MG63 (cell line): ENCODE measurements at places on chromosomes 12 and 14. TPM values are rescaled to one million over a fixed set of nuclear protein-coding genes. Genes with fewer than 3 reads are reported as not detected.

DNA sequence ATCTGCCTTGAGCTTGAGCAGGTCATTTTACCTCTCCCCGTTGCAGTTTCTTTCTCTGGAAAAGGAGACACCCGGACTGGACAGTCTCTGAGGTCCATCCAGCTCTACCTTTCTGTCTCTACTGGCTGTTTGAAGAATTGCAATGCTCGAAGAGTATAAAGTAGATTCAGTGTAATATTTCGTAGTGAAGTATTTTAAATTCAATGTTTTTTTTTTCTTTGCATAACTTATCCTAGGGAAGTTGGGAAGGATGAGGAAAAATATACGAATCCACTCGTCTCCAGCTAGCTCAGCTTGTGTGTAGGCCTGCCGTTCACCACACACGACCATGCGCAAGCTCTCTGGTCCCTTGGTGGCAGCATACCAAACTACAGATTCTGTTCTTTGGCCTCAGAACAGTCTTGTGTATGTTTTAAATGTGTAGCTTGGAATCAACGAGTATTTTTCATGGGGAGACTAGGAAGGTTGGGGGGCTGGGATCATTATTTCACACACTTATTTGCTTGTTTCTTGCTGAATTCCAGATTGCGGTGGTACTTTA lies 307.9 kb downstream of the CACNA1C start:
- no peak for DNase-seq

The CHURC1 gene
- total RNA-seq = 12.3 and 15.7 TPM in 2 replicates

DNA sequence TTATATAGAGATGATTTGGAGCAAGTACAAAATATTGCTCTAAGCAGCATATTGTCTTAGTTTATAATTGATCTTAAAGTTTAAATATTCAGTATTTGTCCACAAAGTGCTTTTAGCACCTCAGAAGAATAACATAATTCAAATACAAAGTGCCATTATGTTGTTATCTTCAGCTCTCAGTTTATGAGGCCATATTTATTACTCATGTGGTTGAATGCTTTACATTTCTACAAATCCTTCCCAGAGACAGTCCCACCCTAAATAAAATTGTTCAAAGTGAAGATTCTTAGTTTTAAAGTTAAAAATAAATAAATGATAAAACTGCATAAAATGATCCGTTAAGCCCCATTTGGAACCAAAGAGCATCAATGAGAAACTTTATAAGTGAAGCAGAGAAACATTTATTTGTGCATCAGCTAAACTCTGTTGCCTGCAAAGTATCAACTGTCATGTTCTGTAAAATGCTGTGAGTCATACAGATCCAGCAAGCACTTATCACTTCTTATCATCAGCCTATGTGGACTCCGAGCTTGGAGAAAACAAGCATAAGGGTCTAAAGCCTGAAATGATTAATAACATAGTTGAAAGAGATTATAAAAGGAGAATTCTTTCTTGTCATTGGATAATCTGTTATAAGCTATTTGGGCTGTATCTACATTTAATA lies 218.9 kb downstream of the ADAMTS20 start:
- DNase-seq = no peak

The PAX9 gene
- 0.99 and 1.2 TPM in 2 replicates for total RNA-seq

- no peak for DNase-seq
Measured at GRCh38 chr14:60655898-60656685, 6.8 kb upstream of the SIX1 start.

- no peak for DNase-seq
Measured at GRCh38 chr14:67583711-67584644, 16.1 kb downstream of the PIGH start.

GRCh38 chr12:94053676-94054075 lies 94.7 kb upstream of the PLXNC1 start:
- DNase-seq = no peak

- no peak for DNase-seq
Measured at GRCh38 chr14:42163136-42163535, 556.5 kb downstream of the LRFN5 start.

DNA sequence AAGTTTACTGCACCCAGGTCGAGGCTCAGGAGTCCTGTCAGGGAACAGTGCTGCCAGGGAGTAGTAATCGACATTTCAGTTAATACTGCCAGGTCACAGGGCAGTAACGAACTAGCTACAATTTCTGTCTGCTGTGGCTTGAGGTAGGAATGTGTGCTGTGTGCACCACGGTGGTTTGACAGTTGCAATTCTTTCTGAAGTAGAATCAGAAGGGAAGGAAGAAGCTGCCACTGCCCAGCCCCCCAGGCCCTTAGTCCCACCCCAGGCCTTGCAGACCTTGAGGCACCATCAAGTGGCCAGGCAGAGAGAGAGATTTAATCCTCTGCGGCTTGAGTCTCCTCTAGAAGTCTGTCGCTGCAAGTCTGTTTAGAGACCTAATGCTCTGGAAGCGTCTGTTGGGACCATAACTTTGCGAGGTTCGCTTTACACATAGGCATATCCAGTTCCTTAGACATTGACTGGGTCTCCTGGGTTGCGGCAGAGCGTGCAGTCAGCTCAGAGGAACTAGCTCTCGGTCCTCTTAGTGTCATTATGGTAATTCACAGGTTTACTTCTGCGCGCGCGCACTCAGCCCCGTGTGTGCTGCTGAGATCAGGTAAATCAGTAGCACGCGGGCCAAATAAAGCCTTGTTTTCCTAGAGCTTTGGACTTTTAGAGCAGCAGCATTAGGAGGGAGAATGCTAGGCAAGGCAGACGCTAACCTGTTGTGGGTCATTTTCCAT lies 9.8 kb downstream of the NKX2-1 start:
- DNase-seq = no peak

GRCh38 chr12:88308825-88309224 lies 166.7 kb downstream of the TMTC3 start:
- no peak for DNase-seq

- no peak for DNase-seq
Measured at GRCh38 chr12:11307143-11307542, 3.1 kb downstream of the PRB4 start.

The DLGAP5 gene
- total RNA-seq = 27.6 and 41.4 TPM in 2 replicates

DNA sequence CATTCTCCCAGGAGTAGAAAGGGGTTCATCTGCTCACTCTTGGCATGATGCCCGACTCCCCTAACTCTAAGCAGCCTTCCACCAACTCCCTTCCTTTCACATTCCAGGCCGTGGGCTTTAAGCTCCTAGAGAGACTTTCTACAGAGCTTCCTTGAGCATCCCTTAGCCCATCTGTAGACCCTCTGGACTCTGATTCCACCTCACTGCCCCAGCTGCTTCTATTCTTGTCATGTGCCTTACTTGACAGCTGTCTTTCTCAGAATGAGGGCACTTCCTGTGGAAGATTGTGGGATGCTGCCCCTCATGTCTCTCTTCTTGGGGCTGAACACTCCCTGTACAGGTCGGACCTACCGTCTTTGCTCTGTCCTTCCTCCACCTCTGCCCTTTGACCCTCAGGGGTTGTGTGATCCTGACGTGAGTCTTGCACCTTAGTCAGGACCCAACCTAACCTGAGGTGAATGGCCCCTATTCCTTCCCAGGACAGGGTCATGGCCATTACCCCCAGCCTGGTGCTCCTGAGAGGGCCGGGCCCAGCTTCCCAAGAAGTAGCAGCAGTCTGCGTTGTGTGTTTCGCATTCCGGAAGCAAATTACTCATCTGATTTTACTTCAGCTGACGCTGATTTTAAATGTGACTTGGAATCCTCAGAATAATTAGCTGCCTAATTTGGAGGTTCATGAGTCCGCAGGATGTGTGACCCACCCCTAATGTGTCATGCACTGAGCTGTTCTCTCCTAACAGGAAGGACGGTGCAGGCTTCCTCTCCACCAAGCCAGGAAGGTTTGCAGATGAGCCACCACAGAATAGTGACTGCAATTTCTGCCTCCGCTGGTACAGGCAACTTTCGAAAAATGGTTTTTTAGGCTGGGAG lies 2.7 kb upstream of the GALNT6 start:
- no peak for DNase-seq

The TMEM117 gene
- total RNA-seq = 4.3 and 12.0 TPM in 2 replicates

DNA sequence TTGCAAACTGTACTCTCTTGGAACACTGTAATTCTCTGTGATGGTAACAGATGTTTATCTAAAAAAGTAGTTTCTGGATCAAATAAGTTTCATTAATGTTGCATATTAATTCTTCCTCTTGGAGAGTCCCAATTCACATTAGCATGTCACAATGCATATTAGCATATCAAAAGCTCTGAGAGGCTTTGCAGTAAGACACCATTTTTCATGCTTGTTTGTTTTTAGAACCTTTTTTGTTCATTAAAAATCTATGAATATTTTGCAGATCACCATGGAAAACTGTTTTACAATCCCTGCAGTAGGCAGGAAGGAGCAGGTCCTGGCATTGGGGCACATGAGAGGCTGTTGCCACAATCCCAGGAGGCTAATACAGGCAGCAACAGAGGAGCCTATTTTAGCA lies 180.7 kb downstream of the KCNH5 start:
- no peak for DNase-seq

DNA sequence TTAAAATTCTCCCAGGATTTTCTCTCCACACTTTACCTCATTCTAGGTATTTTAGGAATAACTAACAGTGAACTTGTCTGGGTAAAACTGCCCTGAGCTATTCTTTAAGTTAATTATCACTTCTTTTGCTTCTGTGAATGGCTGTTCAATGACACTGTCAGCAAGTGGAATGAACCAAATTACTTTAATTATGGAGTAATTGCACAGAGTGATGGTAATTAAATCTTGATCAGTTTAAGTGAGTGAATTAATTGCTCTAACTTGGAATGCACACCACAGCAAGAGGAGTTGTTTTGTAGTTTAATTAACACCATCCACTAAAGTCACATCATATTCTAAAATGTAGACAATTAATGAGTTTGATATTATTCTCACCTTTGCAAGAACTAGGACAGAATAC lies 36.2 kb upstream of the TMEM260 start:
- no peak for DNase-seq

DNA sequence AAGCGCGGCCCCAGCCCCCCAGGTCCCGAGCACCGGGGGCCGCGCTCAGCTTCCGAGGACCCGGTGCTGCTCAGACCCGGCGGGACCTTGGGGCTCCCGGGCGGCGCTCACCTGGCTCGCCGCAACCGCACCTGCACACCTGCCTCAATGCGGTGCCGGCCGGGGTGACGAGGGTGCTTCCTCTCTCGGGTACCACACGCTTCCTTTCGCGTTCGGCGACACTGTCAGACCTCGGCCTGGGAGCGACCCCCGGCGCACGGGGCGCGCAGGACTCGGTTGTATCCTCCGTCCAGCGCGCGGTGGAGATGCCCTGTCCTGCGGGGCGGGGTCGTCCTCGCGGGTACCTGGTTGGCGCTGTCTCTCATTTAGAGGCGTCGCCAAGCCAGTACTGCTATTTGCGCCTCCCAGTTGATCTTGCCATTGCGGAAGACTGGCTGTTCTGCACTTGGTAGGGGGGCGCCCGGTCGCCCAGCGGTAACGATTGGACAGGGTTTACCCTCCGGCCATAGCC lies 718 bp downstream of the PACS2 start:
- DNase-seq = no peak

DNA sequence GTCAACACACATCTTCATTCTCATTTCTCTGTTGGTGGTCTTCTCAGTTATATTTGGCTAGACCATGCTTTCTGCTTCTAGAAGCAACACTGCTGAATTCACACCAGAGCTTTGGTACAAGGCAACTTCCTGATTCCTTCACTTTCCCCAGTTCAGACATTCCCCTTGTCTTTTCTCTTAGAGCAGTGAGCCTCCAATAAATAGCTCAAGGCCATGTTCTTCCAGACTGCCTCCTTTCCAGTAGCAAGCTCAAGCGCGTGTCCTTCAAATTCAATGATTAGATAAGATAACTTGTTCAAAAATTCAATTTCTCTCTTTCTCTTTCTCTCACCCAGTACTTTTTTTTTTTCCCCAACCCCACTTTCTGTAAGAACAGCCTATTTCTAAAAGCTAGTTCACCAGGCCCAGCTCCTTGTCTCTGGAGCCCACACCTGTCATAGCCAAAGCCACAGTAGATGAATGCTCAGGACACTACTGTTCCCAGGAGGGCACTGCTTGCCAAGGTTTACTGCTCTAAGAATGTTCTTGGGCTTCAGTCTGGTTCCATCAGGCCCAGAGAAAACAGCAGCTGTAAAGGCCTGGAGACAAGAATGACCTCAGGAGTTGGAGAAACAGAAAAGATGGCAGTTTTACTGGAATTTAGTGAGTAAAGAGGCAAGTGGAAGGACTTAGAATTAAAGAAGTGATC lies 17.7 kb downstream of the TBK1 start:
- DNase-seq = no peak

The GDF3 gene
- total RNA-seq = not detected in 2 replicates

GRCh38 chr12:88529531-88530488 lies 50.5 kb downstream of the KITLG start:
- peak; percentile 17 for DNase-seq

- DNase-seq = no peak
Measured at GRCh38 chr14:75970989-75971388, 10.8 kb downstream of the TGFB3 start.

The LRTM2 gene
- not detected in 2 replicates for total RNA-seq

- no peak for DNase-seq
Measured at GRCh38 chr14:70422538-70422937, 5.6 kb upstream of the SYNJ2BP start.

The GSG1 gene
- total RNA-seq = 0.33 TPM in 1 of 2 replicates, not detected in the other

DNA sequence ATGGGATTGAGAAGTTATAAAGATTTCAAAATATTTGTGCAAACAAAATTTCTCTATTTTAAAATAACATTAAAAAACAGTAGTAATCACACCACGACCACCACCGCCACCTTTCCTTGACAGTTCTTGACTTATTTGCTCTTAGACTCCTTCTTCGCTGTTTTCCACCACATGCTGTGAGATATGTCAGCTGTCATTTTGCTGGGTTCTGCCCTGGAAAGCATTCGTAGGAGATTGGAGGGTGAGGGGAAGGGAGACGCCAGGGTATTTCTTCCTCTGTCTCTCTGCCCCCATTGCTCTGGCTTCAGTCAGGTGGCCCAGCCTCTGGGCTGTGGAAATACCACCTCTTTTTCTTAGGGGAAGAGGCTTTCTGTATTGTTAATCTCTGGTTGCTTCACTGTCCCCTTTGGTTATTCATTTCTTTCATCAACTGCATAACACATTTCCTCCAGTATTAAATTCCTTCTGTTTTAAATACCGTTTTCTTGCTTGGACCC lies 186.2 kb downstream of the NEDD1 start:
- no peak for DNase-seq

- no peak for DNase-seq
Measured at GRCh38 chr12:26520869-26521268, 312.1 kb downstream of the ITPR2 start.

The SERPINA1 gene
- 0.89 and 27.3 TPM in 2 replicates for total RNA-seq
